ENCODE measurements at places on chromosomes 6 and 20. TPM values are rescaled to one million over a fixed set of nuclear protein-coding genes. Genes with fewer than 3 reads are reported as not detected.

GRCh38 chr6:25107218-25107617 is 171.5 kb upstream of the RIPOR2 start:
- H3K27me3 ChIP-seq, result no peaks in the 10 kb centered on the region
- H3K4me3 ChIP-seq, result no peak overlapping the region
- DNase-seq, result no peak
- no peaks in the 10 kb centered on the region for H3K4me1 ChIP-seq
- H3K27ac ChIP-seq, result no peak overlapping the region

GRCh38 chr6:38248500-38249234 is 391.1 kb downstream of the BTBD9 start:
- no peak overlapping the region for H3K4me3 ChIP-seq
- no peak for DNase-seq
- H3K27me3 ChIP-seq, result no peaks in the 10 kb centered on the region
- H3K27ac ChIP-seq, result no peak overlapping the region
- no peaks in the 10 kb centered on the region for H3K4me1 ChIP-seq
- H3K36me3 ChIP-seq, result no peaks in the 10 kb centered on the region

GRCh38 chr6:157779705-157780604 is 43.1 kb upstream of the SNX9 start:
- DNase-seq, result no peak
- H3K36me3 ChIP-seq, result no peaks in the 10 kb centered on the region
- no peaks in the 10 kb centered on the region for H3K4me1 ChIP-seq
- H3K27ac ChIP-seq, result no peak overlapping the region
- no peak overlapping the region for H3K4me3 ChIP-seq
- H3K27me3 ChIP-seq, result no peaks in the 10 kb centered on the region

GRCh38 chr20:34124469-34125249 is 12.6 kb upstream of the EIF2S2 start:
- no peaks in the 10 kb centered on the region for H3K4me1 ChIP-seq
- no peak overlapping the region for H3K27ac ChIP-seq
- H3K36me3 ChIP-seq, result no peaks in the 10 kb centered on the region

- DNase-seq, result no peak
- H3K27ac ChIP-seq, result no peak overlapping the region
- no peaks in the 10 kb centered on the region for H3K27me3 ChIP-seq
- H3K4me3 ChIP-seq, result no peak overlapping the region
- H3K4me1 ChIP-seq, result no peaks in the 10 kb centered on the region
Measured at GRCh38 chr6:43840490-43841218, 70.6 kb downstream of the VEGFA start.

GRCh38 chr6:18692929-18693685 is 306.0 kb downstream of the RNF144B start:
- no peak for DNase-seq
- no peaks in the 10 kb centered on the region for H3K36me3 ChIP-seq
- no peak overlapping the region for H3K4me3 ChIP-seq
- H3K27ac ChIP-seq, result no peak overlapping the region

GRCh38 chr6:129980821-129981220 is 37.6 kb upstream of the L3MBTL3 start:
- no peak for DNase-seq
- H3K4me3 ChIP-seq, result no peak overlapping the region
- no peaks in the 10 kb centered on the region for H3K4me1 ChIP-seq
- no peak overlapping the region for H3K27ac ChIP-seq

DNA sequence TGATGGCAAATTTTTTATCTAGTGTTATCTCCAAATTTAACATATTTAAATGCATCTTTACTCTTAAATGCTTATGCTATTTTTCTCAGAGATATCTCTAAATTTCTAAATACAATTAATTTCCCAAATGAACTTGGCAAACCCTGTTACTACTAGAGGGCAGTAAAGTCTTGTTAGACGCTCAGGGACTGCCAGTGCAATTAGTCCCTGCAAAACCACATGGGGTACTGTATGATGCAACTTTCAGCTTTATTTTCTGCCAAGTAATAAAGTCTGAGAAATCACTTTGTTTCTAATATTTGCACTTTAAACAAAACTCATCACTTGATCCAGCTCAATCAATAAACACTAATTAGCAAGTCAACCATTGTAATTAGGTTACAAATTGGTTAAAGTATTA is 76.0 kb upstream of the ADGRB3 start:
- DNase-seq, result no peak
- no peaks in the 10 kb centered on the region for H3K27me3 ChIP-seq
- H3K27ac ChIP-seq, result no peak overlapping the region
- no peak overlapping the region for H3K4me3 ChIP-seq
- H3K36me3 ChIP-seq, result no peaks in the 10 kb centered on the region

DNA sequence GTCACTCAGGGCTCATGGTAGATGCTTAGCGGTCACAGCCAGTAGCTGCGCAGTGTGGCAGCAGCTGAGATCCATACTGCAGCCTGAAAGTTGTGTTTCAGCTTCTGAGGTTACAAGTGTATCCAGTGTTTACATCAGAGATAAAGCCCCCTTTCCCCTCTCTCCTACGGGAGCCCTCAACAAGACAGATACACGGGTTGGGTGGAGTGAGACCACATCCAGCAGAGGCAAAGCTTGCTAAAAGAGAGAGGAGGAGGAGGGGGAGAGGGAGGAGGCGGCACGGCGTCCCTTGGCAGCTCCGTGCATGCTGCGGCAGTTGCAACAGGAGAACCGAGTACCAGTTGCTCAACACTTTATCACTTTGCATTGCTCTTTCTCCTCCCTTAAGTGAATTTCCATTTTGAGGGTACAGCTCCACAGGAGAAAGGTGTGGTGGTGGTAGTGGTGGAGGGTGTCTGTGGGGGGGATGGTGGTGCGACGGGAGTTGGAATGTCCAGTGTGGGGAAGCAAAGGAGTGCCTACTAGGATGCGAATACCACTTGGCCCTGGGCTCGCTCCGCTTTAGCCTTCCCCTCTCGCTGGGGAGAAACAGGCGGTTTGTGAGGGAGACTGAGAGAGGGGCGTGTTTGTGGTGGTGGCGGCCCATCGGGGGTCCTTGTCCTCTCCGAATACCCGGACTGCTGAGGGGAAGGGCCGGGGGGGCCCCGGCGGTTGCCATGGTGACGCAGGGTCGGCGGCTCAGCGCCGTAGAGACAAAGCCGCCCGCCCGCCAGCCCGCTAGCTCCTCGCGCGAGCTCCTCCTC is 405 bp upstream of the RNF182 start:
- DNase-seq, result peak; percentile 43
- H3K4me3 ChIP-seq, result peak overlapping the region; percentile 40
- no peaks in the 10 kb centered on the region for H3K4me1 ChIP-seq

- DNase-seq, result no peak
- H3K27ac ChIP-seq, result no peak overlapping the region
- no peak overlapping the region for H3K4me3 ChIP-seq
- H3K27me3 ChIP-seq, result no peaks in the 10 kb centered on the region
Measured at GRCh38 chr6:147033267-147033666, 170.9 kb upstream of the STXBP5 start.

DNA sequence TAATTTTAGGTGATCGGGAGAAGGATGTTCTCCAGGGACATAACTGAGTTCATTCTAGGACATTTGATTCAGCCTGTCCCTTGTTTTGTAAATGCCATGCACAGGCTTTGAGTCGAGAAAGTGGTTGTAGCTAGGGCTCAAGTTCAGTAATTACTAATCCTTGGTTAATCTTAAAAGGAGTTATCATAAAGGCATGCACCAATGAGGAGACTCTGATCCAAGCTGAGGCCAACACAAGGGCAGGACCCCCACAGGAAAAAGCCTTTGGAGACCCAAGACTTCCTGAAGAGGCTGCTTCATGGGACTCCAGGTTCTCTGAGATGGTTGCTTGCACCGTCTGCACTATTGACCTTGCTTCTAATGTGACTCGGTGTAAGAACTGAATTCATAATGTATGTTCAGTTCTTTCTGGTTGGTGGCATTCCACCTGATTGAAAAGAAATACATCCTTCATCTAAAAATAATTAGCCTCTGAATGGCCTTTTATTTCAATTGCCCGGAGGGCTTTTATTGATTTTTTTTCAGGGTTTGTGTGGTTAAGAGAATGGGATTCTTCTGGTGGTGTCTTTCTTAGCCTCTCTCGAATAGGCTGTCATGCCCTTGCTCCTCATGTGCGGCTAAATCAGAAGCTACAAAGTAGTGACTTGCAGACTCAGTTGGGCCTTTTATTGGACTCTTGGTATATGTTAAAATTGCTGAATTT is 201.7 kb upstream of the PLCB4 start:
- H3K27me3 ChIP-seq, result no peaks in the 10 kb centered on the region
- no peaks in the 10 kb centered on the region for H3K36me3 ChIP-seq
- H3K4me1 ChIP-seq, result peaks cover 2% of the 10 kb centered on the region
- no peak for DNase-seq
- H3K27ac ChIP-seq, result no peak overlapping the region

- no peaks in the 10 kb centered on the region for H3K36me3 ChIP-seq
- DNase-seq, result no peak
- H3K4me1 ChIP-seq, result no peaks in the 10 kb centered on the region
- no peak overlapping the region for H3K27ac ChIP-seq
- H3K4me3 ChIP-seq, result no peak overlapping the region
- no peaks in the 10 kb centered on the region for H3K27me3 ChIP-seq
Measured at GRCh38 chr6:44642870-44643522, 255.5 kb downstream of the CDC5L start.

DNA sequence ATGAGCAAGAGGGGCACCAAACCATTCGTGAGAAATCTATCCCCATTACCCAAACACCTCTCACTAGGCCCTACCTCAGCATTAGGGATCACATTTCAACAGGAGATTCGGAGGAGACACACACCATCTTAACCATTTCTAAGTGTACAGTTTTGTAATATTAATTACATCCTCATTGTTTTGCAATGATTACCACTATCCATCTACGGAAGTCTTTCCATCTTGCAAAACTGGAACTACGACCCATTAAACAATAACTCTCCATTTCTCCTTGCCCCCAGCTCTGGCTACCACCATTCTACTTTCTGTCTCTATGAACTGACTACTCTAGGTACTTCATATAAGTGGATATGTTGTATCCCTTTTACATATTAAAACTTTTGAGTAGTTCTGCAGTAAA is 20.1 kb downstream of the ACOT13 start:
- no peak for DNase-seq
- no peaks in the 10 kb centered on the region for H3K36me3 ChIP-seq
- H3K4me3 ChIP-seq, result no peak overlapping the region
- no peaks in the 10 kb centered on the region for H3K27me3 ChIP-seq
- no peak overlapping the region for H3K27ac ChIP-seq

GRCh38 chr20:818001-818664 is 15.4 kb upstream of the FAM110A start:
- no peaks in the 10 kb centered on the region for H3K27me3 ChIP-seq
- H3K4me1 ChIP-seq, result no peaks in the 10 kb centered on the region
- no peak overlapping the region for H3K4me3 ChIP-seq
- DNase-seq, result no peak

- no peaks in the 10 kb centered on the region for H3K4me1 ChIP-seq
- H3K36me3 ChIP-seq, result no peaks in the 10 kb centered on the region
- no peaks in the 10 kb centered on the region for H3K27me3 ChIP-seq
- no peak overlapping the region for H3K4me3 ChIP-seq
- H3K27ac ChIP-seq, result no peak overlapping the region
Measured at GRCh38 chr6:71321314-71321713, 32.7 kb downstream of the OGFRL1 start.

GRCh38 chr6:8556370-8557013 is 121.1 kb upstream of the SLC35B3 start:
- no peak overlapping the region for H3K4me3 ChIP-seq
- DNase-seq, result no peak
- no peaks in the 10 kb centered on the region for H3K4me1 ChIP-seq
- H3K36me3 ChIP-seq, result no peaks in the 10 kb centered on the region
- H3K27me3 ChIP-seq, result no peaks in the 10 kb centered on the region

GRCh38 chr6:26086211-26086610 is 1.0 kb upstream of the HFE start:
- no peak for DNase-seq
- no peaks in the 10 kb centered on the region for H3K27me3 ChIP-seq
- H3K4me3 ChIP-seq, result no peak overlapping the region
- no peaks in the 10 kb centered on the region for H3K36me3 ChIP-seq
- H3K4me1 ChIP-seq, result no peaks in the 10 kb centered on the region

GRCh38 chr6:49202924-49203536 is 260.0 kb downstream of the MMUT start:
- H3K4me1 ChIP-seq, result no peaks in the 10 kb centered on the region
- H3K4me3 ChIP-seq, result no peak overlapping the region
- no peak for DNase-seq
- H3K27me3 ChIP-seq, result no peaks in the 10 kb centered on the region

DNA sequence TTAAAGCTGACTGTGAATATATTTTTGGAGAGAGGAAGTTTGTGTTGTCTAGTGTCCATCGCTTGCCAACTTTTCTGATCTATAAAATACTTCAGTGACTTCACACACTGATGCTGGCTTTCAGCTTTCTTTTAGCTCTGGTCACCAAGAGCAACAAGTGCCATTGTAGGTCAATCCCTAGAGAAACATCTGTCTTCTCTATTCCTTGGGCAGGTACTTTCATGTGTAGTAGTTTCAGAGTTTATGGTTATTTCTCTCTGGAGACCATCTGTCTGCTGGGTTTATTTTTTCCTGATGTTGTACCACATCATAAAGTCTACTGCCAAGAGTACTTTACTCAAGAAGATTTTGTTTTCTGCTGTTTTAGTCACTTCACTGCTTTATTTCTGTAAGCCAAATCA is 249.9 kb downstream of the KHDC1L start:
- no peaks in the 10 kb centered on the region for H3K27me3 ChIP-seq
- no peak for DNase-seq
- no peak overlapping the region for H3K4me3 ChIP-seq
- no peaks in the 10 kb centered on the region for H3K36me3 ChIP-seq
- H3K4me1 ChIP-seq, result no peaks in the 10 kb centered on the region

GRCh38 chr20:51542571-51543421 is at the start of gene NFATC2:
NFATC2 (minus strand) TSS chr20:51542719; CDS start chr20:51542499, 220 bp downstream.
- H3K27me3 ChIP-seq, result no peaks in the 10 kb centered on the region
- peak within 1 kb of the TSS; percentile 3 for H3K27ac ChIP-seq
- H3K36me3 ChIP-seq, result no peaks in the 10 kb centered on the region
- peak; percentile 53 for DNase-seq
- peak within 1 kb of the TSS; percentile 23 for H3K4me3 ChIP-seq
- H3K4me1 ChIP-seq, result peaks cover 4% of the 10 kb centered on the region

- no peak overlapping the region for H3K4me3 ChIP-seq
- no peak for DNase-seq
- no peaks in the 10 kb centered on the region for H3K36me3 ChIP-seq
- no peak overlapping the region for H3K27ac ChIP-seq
- H3K27me3 ChIP-seq, result no peaks in the 10 kb centered on the region
Measured at GRCh38 chr6:16868968-16869367, 107.7 kb upstream of the ATXN1 start.

GRCh38 chr6:9428421-9429172 is 986.3 kb downstream of the TFAP2A start:
- no peaks in the 10 kb centered on the region for H3K27me3 ChIP-seq
- H3K4me3 ChIP-seq, result no peak overlapping the region
- no peaks in the 10 kb centered on the region for H3K36me3 ChIP-seq
- no peaks in the 10 kb centered on the region for H3K4me1 ChIP-seq
- DNase-seq, result no peak

The B3GALT4 gene
- total RNA-seq, result 5.7 TPM

The ABHD16B gene
- not detected for total RNA-seq

The ETV7 gene
- total RNA-seq, result 2.2 TPM

The CNR1 gene
- 1.3 TPM for total RNA-seq

The HMGCLL1 gene
- not detected for total RNA-seq

The ZNF831 gene
- not detected for total RNA-seq

The MCM3 gene
- 39.8 TPM for total RNA-seq

The TMEM30A gene
- total RNA-seq, result 48.9 TPM

The CTCFL gene
- not detected for total RNA-seq

The CYP39A1 gene
- 15.4 TPM for total RNA-seq

The PNLDC1 gene
- not detected for total RNA-seq

The XKR7 gene
- total RNA-seq, result not detected
